Activated naive CD8-positive, alpha-beta T cell treated with anti-CD3 and anti-CD28 coated beads, Interleukin-2, amount 10 ng/mL, durations not matched to agents 7 days and 5 days (primary cell): ENCODE measurements at places on chromosomes 1 and 21.

- no peak for DNase-seq
These were observed 720.6 kb downstream of the RWDD3 start for GRCh38 chr1:95954585-95954984.

DNA sequence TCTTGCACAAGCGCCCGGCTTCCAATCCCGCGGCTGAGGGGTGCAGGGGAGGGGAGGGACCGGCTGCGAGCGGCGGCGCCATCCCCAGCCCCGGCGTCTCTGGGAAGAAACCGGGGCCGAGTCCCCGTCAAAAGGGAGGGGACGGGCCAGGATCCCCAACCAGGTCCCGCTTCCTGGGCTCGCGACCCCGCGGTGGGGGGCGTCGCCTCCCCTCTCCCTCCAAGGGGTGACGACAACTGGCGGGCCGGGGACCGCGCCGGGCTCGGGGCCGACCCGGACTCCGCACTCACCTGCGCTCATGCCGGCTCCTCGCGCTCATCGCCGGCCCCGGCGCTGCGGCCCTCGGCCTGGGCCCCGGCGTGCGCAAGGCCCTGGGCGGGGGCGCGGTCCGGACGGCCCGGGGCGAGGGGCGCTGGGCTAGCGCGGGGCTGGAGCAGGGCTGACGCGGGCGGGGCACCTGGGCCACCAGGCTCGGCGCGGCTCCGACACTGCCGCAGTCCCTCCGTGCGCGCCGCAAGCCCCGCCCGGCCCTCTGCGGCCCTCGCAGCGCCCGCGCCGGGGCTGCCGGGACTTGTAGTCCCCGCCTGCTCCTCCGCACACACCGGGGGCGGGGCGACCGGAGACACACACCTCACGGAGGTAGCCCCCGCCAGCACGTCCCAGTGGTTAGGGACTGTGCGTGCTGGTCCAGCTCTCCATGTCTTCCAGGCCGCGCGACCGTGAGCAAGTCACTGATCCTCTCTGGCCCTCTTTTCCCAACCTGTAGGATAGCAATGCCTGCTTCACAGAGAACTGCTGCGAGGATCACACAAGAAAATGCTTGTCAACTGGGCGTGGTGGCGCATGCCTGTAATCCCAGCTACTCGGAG is at the start of gene ATP13A2:
Gene ATP13A2 (minus strand): TSS at position 490 of the 869 bp plus-strand sequence. CDS start 190 bp downstream, at position 300.
- peak; percentile 92 for DNase-seq

GRCh38 chr1:200731654-200732332 is 6.9 kb upstream of the CAMSAP2 start:
- no peak for DNase-seq

DNA sequence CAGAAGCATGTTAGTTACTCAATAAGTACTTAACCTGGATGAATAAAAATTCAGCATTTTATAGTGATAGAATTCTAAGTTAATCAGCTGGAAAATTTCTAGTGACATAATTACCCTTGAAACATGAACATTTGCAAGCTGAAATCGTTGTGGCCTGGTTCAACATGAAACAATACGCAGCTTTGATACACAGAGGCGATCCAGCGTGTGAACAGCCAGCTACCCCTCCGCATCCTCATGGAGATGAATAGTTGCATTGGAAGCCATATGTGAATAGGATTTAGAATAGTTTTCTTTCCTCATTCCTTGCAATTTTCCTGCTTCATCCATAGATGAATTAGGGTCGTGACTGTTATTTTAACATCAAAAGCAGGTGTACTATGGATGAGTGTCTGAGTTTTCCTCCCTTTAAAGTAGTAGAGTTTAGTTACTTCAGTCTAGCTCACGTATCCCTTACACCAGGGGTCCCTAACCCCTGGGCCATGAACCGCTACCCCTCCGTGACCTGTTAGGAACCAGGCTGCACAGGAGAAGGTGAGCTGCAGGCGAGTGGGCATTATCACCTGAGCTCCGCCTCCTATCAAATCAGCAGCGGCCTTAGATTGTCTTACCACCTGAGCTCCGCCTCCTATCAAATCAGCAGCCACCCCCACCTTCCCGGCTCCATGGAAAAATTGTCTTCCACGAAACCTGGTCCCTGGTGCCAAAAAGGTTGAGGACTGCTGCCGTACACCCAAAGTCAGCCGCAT is 6.2 kb upstream of the TARBP1 start:
- no peak for DNase-seq

- no peak for DNase-seq
These were observed 81.6 kb downstream of the CD58 start for GRCh38 chr1:116489231-116489697.

GRCh38 chr1:71706029-71706671 is 576.2 kb downstream of the NEGR1 start:
- DNase-seq: no peak

- DNase-seq: no peak
These were observed 4.8 kb upstream of the GPR37L1 start for GRCh38 chr1:202117898-202118371.

GRCh38 chr1:43757343-43758053 is 50.2 kb downstream of the ST3GAL3 start:
- no peak for DNase-seq

- DNase-seq: no peak
These were observed 36.5 kb downstream of the C4BPA start for GRCh38 chr1:207140536-207140935.

DNA sequence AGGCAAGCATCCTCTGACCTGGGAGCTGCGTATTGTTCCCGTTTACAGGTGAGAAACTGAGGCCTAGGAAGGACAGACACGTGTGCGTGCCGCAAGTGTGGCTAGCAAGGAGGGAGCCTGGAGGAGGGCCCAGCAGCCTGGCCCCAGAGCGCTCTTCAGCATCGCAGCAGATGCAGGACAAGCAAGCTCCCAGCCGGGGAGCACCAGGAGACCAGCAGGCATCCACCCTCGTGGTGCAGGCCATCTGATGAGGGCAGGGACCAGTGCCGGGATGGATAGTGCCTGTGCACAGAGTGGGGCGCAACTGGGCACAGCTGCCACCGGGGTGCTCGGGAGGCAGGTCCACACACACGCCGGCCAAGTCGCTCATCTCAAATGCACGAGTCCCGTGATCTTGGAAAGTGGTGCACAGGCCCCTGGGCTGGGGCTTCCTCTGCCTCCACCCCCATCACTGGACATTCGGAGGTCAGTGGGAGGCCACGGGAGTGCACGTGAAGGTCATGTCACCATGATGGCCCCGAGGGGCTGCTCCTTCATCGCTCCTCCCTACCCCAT is 55.1 kb downstream of the COL18A1 start:
- no peak for DNase-seq

DNA sequence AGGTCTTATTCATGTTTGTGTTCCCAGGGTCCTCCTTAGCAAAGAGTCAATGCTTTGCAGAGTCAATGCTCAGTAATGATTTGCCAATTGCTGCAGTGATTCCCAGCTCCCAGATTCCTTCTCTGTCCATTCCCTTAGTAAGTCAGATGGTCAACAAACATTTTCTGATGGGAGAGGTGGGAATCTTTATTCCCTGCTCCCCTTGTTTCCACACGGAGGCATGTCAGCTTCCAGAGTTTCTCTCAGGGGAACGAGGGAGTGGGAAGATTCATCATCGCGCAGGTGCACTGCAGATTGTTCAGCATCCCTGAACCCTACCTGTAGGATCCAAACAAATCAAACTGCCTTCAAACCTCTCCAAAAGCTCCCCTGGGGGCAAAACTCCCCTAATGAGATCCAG is 7.5 kb upstream of the AHDC1 start:
- DNase-seq: no peak

DNA sequence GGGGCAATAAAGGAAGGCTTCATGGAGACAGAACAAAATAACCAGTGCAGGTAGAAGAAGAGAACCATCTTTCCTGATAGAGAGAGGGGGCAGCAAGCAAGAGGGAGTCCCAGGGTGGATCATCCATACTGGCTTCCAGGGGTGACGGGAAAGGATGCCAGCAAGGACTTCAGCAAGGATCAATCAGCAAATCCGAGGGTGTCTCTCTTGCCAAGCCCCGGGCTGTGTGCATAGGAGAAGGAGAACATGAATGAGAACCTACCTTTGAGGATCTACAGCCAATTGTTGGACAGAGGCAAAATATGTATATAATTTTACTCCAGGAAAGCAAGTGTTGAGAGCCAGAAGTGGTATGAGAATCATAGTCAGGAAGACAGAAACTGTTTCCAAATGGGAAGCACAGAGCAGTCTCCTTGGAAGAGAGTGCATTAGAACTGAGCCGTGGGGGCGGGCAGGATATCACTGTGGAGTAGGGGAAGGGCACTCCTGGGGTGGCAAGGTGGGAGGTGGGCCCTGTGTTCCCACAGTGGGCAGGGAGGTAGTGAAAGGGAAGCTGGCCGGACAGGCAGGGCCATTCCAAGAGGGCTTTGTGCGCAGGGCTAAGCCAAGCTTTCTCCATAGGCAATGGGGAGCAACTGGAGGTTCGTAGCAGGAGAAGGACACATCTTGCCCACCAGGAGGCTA is 1.1 kb upstream of the S100A9 start:
- no peak for DNase-seq

DNA sequence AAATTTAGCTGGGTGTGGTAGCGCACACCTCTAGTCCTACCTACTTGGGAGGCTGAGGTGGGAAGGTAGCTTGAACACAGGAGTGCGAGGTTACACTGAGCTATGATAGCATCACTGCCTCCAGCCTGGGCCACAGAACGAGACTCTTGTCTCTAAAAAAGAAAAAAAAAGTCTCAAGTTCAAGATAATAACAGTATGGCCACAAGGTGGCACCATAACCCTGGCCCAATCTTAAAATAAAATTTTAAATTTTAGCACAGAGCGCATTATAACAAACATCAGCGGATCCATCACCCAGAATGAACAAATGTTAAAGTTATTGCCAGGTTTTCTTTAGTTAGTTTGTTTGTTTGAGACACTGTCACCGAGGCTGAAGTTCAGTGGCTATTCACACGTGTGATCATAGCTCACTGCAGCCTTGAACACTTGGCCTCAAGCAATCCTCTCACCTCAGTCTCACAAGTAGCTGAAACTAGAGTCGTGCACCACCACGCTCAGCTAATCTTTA is 2.9 kb upstream of the HTR6 start:
- DNase-seq: no peak

DNA sequence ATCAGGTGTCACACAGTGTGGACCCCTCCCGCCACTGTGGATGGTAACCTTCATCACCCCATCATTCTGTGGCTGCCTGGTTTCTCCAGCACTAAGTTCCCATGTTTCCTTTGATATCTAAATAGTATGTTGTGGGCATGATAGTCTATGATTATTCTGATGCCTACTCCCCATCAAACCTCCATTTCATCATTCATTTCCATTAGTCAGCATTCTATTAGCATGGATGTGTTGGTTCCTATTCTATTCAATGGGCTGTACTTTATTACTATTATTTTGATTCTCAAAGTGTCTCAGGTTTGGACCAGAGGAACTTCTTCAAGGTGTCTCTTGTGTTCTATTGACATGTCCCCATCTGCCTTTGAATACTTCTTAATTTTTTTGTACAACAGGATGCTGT is 112.0 kb downstream of the DISC1 start:
- no peak for DNase-seq
